ENCODE measurements at places on chromosomes 4 and X.

GRCh38 chr4:83552083-83552482, 16.2 kb downstream of the GPAT3 start:
- no peak for DNase-seq

DNA sequence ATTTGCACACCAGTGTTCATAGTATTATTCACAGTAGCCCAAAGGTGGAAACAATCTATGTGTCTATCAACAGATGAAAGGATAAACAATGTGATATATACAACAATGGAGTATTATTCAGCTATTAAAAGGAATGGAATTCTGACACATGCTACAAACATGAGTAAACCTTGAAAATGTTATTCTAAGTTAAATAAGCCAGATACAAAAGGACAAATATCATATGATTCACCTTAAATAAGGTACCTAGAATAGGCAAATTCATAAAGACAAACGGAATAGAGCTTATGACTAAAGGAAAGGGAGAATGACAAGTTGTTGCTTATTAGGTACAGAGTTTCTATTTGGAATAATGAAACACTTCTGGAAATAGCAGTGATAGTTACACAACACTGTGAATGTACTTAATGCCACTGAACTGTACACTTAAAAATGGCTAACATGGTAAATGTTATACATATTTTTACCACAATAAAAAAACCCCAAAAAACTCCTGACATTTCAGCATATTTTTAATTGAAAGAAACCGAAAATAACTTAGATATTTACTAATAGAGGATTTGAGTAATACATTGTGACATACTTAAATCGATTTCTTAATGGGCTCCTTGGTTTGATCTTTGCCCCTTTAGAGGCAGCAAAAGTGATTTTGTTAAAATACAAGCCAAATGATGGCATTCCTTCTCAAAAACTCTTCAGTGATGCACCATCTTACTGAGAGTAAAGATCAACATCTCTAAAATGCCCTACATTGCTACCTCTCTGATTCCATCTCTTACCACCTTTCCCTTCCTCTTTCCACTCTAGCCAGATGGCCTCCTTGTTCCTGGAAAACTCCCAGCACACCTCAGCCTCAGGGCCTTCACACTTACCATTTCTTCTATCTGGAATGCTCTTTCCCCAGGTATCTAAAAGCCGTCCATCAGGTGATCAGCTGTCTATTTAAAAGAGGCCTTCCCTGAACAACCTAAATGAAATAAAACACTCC, 8.6 kb upstream of the CYP2U1 start:
- no peak for DNase-seq

GRCh38 chr4:57071326-57071725, 38.9 kb downstream of the IGFBP7 start:
- DNase-seq, result no peak

DNA sequence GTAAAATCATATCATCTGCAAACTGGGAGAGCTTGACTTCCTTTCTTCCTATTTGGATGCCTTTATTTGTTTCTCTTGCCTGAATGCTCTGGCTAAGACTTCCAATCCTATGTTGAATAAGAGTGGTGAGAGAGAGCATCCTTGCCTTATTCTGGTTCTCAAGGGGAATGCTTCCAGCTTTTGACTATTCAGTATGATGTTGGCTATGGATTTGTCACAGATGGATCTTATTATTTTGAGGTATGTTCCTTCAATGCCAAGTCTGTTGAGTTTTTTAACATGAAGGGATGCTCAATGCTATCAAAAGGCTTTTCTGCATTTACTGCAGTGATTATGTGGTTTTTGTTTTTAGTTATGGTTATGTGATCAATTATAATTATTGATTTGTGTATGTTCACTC, 2144.6 kb upstream of the TENM3 start:
- DNase-seq, result no peak

DNA sequence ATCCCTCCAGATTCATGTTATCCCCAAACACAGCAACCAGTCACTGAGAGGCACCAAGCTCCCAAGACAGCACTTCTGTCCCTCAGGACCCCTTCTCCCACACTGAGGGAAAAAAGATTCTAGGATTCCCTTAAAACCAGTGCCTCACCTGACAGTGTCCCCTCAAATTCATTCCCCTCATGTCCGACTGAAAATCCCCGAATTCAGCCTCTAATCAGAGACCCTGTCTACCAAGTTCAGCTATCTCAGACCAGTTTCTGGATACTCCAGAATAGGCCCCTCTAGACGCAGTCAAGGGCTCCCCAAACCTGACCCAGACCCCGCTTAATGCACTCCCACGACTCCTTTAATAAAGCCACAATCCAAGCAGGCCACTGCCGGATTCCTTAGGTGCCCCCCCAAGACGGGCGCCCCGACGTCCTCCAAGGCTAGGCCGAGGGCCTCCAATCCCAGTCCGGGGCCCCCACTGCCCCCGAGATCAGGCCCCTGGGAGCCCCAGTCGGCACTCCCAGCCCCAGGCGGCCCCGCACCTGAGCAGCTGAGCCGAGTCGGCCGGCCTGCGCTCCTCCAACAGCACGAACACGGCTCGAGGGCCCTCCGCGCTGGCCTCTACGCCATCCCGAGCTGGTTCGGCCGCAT, 457 bp downstream of the TFE3 start:
- no peak for DNase-seq

- DNase-seq, result no peak
These were observed 499.3 kb downstream of the EPHA5 start for GRCh38 chr4:65170768-65171514.

GRCh38 chr4:123632693-123633030, 236.1 kb downstream of the SPRY1 start:
- DNase-seq, result no peak

DNA sequence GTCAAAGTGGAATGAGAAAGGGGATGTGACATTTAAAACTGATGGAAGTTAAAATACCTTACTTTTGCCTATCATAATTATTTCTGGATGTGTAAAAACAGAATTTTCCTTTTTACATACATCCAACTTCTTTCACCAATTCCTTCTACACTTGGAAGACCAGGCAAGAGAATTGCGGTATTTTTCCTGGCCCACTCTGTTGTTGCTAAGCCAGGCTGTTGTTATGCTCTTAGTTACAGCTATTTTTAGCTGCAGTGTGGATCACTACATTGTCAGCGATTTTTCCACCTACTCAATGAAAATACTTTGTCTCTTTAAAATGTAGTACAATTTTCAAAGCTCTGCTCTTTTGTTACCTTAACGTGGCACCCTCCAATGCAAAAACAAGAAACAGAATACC, 43.4 kb downstream of the NKX6-1 start:
- DNase-seq, result no peak

GRCh38 chrX:63720293-63720692, 64.7 kb downstream of the ARHGEF9 start:
- DNase-seq, result no peak

GRCh38 chrX:23797371-23798128, 14.6 kb downstream of the SAT1 start:
- DNase-seq, result no peak

DNA sequence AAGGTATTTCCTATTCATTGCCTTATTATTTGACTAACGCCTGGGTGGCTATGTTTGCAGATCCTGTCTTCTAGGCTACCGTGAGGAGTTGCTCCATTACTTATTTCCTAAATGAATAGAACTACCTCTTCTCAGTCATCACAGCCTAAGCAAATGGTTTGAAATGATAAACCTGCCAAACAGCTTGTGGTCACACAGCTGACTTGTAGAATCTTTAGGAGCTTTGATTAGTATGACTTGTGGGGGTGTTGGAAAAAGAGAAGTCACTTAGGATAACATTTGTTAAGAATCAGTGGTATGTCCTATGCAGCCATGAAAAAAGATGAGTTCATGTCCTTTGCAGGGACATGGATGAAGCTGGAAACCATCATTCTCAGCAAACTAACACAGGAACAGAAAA, 169.3 kb downstream of the PPARGC1A start:
- no peak for DNase-seq

DNA sequence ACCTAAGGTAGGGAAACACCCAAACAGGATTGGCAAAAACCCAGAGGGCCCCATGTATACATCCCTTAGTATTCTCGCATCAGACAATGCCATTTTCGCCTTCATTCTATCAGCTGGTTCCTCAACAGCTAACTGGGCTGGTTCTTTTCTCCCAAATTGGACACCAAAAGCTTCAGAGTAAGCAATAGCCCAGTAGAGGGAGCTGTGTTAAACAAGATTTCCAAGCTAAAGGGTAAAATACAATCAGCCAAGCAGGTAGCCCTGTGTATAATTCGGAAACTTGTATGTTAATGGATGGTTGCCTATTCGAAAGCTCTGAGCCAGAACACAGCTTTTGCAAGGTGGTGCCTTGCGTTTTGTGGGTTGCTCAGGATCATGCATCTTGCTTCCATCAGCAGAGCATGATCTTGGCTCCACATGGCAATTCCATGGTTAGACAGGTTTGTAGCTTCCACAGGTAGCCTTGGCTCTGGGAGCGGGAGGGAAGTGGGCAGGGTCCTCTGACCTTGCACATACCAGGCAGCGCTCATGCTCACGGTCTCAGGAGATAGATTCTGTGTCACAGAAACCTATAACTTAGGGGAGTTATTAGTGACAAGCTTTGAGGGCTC, 115.2 kb upstream of the LNX1 start:
- DNase-seq, result peak; percentile 86

GRCh38 chrX:41145920-41146608, 60.8 kb downstream of the USP9X start:
- DNase-seq, result no peak

DNA sequence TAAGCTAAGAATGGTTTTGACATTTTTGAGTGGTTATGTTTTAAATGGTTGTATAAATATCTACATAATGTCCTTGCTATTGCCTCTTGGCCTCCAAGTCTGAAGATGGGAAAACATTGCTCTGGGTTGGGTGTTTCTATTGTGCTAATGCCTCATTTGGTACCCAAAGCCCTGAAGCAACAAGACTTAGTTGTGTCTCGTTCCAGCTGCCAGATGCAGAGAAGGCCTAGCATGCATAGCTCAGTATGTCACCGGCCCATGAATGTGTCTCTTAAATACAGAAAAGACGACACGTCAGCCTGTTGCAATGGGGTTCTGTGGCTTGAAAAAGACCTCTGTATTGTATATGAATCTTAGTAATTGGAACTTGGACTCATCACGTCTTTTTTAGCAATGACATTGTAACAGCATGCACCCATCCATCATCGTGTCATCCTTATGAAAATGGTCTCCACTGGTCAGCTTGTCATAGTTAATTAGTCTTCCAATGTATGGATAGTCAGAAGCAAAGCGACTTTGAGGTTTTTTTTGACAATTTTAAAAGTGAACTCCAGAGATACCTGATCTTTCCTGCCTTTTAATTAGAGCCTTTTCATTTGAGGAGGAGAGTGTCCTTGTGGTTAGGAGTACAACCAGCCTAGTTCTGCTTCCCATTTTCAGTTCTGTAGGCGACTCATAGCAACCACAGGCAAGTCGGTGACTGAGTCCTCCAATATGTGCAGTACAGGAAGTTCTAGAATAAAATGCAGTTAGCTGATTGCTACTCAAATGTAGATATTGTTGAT, 126.4 kb upstream of the GATB start:
- DNase-seq, result no peak

GRCh38 chrX:10174051-10174450, 17.3 kb downstream of the CLCN4 start:
- no peak for DNase-seq

GRCh38 chrX:154368630-154369448, 5.6 kb downstream of the FLNA start:
- peak; percentile 51 for DNase-seq

DNA sequence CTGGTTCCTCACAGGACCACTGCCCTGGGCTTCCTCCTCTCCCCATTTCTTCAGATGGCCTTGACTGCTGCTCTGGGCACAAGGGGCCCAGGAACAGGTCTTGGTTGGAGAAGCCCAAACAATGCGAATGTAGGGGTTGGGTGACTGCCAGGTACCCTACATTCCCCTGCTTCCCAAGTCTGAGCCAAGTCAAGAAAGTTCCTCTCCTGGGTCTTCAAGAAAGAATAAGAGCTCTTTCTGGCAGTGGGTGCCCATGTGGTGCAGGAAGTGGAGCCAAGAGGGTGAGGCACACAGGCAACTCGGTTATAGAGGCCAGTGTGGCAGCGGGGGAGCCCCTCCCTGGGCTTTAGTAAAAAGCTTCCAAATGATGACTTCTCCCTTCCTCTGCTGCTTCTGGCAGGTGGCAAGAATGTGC, 2.7 kb downstream of the SLC34A2 start:
- no peak for DNase-seq

GRCh38 chr4:26206999-26207398, 113.8 kb upstream of the RBPJ start:
- no peak for DNase-seq

- DNase-seq, result no peak
These were observed 55.7 kb upstream of the CLDN34 start for GRCh38 chrX:9911487-9911886.

GRCh38 chr4:40335525-40335894, 377 bp downstream of the CHRNA9 start:
- no peak for DNase-seq

DNA sequence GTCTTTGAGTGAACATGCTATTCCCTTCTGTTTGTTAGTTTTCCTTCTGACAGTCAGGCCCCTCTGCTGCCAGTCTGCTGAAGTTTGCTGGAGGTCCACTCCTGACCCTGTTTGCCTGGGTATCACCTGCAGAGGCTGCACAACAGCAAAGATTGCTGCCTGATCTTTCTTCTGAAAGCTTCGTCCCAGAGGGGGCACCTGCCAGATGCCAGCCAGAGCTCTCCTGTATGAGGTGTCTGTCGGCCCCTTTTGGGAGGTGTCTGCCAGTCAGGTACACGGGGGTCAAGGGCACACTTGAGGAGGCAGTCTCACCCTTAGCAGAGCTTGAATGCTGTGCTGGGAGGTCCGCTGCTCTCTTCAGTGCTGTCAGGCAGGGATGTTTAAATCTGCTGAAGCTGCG, 456.9 kb upstream of the HTR2C start:
- no peak for DNase-seq

GRCh38 chr4:161992317-161992716, 171.5 kb downstream of the FSTL5 start:
- DNase-seq, result no peak

- no peak for DNase-seq
These were observed 191.4 kb downstream of the MGST2 start for GRCh38 chr4:139857021-139857420.

DNA sequence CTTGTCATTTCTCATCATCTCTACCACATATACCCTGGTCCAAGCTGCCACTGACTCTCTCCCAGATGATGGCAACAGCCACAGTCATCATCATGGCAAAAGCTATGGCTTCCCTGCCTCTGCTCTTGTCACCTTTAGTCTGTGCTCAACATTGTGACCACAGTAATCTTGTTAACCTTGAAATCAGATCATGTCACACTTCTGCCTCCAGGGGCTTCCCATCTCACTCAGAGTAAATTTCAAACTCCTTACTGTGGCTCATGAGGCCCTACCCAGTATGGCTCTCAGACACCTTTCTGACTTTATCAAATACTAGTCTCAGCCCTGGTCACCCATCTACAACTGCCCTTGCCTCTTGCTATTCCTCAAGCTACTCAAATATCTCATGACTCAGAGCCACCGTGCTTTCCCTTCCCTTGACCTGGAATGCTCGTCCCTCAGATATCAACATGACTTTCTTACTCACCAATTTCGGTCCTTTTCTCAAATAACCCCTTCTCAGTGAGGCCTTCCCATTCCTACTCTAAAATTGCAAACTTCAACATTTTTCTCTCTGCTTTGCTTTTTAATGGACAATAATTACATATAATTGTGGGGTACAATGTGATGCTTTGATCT, 41.1 kb upstream of the STIM2 start:
- DNase-seq, result peak; percentile 43

All from OCI-LY7 (cell line).